ENCODE measurements at places on chromosomes 1 and 21.

GRCh38 chr1:225373155-225373554, 54.7 kb downstream of the LBR start:
- no peak for DNase-seq

DNA sequence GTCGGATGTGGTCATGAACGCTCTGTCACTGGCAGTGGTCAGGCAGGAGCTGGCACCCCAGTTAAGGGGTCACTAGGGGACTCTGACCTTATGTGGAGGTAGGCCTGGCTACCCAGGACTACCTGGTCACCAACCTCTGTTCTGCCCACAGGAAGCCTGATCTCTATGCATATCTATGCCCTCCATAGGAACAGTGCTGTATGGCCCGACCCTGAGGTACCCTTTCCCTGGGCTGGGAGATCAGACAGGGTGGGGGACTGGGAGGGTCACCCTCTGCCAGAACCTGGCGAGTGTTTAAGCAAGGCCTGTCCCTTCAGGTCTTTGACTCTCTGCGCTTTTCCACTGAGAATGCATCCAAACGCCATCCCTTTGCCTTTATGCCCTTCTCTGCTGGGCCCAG, 19.0 kb downstream of the CYP4B1 start:
- DNase-seq: no peak

GRCh38 chr1:201742955-201743805, 85.8 kb upstream of the IPO9 start:
- DNase-seq: no peak

DNA sequence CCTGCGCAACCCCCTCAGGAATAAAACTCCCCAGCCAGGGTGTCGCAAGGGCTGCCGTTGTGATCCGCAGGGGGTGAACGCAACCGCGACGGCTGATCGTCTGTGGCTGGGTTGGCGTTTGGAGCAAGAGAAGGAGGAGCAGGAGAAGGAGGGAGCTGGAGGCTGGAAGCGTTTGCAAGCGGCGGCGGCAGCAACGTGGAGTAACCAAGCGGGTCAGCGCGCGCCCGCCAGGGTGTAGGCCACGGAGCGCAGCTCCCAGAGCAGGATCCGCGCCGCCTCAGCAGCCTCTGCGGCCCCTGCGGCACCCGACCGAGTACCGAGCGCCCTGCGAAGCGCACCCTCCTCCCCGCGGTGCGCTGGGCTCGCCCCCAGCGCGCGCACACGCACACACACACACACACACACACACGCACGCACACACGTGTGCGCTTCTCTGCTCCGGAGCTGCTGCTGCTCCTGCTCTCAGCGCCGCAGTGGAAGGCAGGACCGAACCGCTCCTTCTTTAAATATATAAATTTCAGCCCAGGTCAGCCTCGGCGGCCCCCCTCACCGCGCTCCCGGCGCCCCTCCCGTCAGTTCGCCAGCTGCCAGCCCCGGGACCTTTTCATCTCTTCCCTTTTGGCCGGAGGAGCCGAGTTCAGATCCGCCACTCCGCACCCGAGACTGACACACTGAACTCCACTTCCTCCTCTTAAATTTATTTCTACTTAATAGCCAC, 696 bp downstream of the TGFB2 start:
- DNase-seq: peak; percentile 34

- no peak for DNase-seq
Observed at GRCh38 chr1:54968551-54968950, 11.9 kb upstream of the TMEM61 start.

DNA sequence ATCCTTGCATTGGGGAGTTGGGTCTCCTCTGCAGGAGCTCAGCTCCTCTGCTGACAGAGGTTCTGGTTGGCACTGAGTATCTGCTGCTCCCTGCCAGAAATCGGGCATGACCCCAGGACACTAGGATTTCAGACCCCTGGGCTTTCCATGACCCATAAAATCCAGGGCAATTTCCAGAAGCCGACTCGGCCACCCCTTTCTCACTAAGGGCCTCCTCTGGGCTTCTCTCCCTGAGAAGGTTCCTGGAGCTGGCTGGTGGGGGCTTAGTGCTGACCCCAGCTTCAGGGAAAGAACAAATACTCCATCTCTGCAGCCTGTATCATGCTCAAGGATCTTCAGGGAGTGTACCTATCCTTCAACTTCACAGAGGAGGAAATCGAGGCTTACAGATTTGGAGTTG, 603.4 kb downstream of the PTPRU start:
- no peak for DNase-seq

DNA sequence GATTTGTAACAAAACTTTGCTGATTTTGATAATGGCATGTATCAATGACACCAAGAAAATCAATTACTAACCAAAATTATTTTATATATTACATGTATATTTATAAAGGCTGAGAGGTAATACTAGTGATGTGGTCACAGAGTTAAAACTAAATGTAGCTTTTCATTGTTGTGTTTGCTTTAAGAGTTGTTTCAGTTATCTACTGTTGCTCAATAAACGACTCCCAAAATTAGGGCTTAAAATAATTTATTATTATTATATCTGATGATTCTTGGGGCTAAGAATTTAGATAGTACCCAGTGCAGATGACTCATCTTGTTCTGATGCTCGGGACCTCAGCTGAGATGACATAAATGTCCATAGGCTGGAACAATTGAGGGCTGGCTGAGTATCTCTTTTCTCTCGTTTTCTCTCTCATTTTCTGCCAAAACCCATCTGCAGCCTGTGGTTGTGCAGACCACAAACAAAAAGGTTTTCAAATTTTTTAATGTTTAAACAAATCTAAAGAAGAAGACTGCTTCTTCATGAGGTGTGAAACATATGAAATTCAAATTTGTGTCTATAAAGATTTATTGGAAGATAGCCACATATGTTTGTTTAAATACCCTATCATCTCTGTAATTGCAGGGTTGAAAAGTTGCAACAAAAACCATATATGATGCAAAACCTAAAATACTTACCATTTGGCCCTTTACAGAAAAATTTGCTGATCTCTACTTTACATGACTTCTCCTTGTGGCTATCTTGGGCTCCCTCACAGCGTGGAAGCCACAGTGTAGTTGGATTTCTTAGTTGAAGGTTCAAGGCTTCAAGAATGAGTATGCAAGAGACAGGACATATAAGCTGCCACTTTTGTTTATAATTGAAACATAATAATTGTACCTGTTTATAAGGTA, 14.8 kb upstream of the PTPRC start:
- no peak for DNase-seq

GRCh38 chr1:36087233-36088123, 1.2 kb upstream of the ADPRS start:
- no peak for DNase-seq

DNA sequence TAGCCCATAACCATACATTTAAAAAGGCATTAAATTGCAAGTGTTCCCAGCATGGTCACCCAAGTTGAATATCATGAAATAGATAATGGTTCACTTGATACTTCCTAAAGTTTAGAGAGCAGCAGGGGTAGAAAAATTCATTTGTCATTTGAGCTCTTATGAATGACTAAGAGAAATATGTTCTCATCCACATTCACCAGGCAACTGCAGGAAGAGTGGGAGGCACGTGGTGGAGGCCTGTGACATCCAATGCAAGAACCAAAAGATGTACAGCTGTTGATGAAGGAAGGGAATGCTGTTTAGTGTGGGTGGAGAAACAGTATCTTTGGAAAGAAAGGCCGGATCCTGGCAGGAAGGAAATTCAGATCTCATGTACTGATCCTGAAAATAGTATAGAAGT, 473.1 kb downstream of the ADGRL2 start:
- DNase-seq: no peak

DNA sequence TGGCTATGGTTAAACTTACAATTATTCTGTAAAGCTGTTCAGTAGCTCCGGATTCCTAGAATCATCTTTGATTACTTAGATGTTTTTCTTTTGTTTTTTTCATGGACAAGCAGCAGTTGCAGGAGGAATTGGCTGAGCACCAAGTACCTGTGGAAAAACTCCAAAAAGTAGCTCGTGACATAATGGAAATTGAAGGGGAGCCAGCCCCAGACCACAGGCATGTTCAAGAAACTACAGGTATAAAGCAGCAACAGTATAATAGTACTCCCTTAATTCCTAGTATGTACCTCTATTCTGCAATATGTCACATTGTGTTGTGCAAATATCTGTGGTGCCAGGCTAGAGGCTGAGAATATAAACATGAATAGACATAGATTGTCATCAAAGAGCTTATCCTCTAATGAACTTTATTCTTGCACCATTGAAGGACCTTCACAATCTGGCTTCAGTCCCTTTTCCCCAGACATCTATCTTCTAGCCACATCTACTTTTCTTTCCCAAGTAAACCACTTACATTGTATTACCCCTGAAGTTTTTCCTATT, 132.3 kb upstream of the BMP8A start:
- no peak for DNase-seq

- no peak for DNase-seq
Observed at GRCh38 chr1:85360730-85361493, 84.5 kb upstream of the BCL10 start.

DNA sequence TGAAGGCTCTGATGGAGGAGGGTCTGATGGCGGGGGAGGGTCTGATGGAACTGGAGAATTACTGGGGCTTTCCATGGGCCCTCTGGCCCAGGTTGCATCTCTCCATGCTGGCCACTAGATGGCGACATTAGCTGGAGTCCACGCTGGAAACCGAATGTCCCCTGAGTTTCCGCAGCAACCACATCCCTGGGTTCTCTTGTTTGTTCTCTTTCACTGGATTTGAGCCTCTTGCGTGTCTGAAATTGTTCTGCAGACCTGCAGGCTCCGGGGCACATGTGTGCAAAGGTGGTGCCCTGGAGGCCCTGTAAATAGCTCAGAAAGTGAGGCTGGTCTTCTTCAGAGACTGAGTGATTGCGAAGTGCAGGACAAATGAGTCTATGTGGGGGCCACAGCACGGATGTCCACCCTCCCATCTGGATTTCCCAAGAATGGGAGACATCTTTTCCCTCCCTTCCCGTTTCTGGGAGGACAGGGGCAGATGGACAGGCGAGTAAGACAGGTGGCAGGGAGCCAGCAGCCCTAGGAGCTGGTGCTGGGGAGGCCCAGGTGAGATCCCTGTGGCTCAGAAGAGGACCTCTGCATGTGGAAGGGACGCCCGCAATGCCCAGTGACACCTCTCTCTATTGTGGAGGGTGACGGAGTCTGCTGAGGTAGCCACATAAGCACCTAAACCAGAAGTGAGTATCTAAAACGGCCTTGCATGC, 73.2 kb upstream of the ABCG1 start:
- peak; percentile 72 for DNase-seq

DNA sequence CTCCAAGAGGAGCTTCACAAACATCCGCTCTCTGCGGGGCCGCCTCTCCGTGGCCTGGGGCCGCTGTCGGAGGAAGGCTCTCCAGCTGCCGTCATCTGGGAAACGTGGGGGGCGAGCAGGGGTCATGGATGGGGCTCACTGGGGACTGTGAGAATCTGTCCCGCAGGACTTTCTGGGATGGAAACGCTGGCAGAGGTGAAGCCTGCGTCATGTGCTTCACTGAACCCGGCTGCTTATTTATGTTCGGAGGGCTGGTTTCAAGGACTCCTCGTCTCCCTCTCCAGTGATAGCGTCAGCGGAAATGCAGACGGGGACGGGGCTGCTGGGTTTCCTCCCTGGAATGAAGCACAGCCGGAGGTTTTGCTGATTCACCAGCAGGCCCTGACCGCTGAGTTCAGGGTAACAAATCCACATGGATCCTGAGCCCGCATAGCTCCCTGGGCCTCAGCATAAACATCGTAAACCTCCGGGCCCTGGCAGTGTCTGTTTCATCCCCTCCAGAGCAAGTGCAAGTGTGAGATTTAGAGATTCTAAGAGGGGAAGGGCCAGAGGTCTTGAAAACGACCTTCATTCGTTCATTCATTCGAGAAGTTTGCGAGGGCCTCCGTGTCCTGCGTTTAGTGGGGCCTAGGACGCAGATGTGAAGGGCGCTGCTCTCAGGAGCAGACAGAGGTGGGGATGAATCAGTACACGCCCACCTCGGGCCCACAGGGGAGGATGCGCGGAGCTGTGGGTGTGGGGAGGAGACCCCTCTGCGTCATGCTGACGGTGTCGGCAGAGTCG, 7.0 kb upstream of the POFUT2 start:
- no peak for DNase-seq

GRCh38 chr1:61293197-61293596, 210.8 kb downstream of the NFIA start:
- DNase-seq: no peak

DNA sequence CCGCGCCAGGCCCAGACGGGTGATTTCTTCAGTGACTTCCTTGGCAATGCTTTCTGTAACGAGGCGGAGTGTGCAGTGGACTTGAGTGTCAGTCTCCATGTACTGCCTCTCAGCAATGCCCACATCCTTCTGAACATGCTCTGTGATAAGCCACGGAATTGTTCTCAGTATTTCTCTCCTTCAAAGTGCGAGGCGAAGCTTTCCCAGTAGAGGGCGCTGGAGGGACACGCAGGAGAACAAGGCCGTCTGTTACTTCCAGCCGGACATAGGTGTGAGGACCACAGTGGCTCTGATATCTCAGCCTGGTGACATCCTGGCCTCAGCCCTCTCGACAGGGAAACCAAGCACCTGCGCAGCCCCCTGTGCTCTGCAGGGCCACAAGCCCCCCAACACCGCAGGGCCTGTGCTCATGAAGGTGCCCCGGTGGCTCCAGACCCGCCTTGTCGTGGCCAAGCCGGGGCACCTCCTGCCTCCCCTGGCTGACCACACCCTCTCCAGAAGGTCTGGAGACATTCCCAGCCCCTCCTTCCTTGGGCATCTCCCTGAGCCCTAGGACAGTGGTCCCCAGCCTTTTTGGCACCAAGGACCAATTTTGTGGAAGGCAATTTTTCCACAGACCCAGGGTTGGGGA, 46.1 kb upstream of the BACE2 start:
- peak; percentile 39 for DNase-seq

GRCh38 chr1:192579010-192579738, 3.6 kb downstream of the RGS1 start:
- peak; percentile 47 for DNase-seq

DNA sequence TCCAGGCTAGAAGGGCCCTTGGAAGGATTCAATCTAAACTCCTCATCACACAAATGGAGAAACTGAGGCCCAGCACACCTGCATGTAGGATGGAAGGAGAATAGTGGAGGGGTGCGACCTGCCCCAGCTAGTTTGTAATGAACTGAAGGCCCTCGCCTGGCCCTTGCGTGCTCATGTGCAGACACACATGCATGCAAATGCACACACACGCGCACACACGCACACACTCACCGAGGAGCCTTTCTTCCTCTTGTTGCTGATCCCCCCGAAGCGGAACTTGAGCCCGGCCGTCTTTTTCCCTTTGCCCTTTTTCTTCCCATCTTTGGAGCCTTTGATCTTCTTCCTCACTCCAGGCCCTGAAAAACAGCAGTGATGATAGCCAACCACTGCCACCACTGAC, 27.9 kb downstream of the CHD5 start:
- no peak for DNase-seq
